ENCODE measurements at places on chromosomes 6 and 20. TPM values are rescaled to one million over a fixed set of nuclear protein-coding genes. Genes with fewer than 3 reads are reported as not detected.

- H3K36me3 ChIP-seq = no peaks in the 10 kb centered on the region
- H3K4me3 ChIP-seq = no peak overlapping the region
- no peak for DNase-seq
- H3K4me1 ChIP-seq = peaks cover 3% of the 10 kb centered on the region
- peaks cover under 1% of the 10 kb centered on the region for H3K27me3 ChIP-seq
Measured at GRCh38 chr6:137122612-137123011, 50.8 kb downstream of the IL22RA2 start.

DNA sequence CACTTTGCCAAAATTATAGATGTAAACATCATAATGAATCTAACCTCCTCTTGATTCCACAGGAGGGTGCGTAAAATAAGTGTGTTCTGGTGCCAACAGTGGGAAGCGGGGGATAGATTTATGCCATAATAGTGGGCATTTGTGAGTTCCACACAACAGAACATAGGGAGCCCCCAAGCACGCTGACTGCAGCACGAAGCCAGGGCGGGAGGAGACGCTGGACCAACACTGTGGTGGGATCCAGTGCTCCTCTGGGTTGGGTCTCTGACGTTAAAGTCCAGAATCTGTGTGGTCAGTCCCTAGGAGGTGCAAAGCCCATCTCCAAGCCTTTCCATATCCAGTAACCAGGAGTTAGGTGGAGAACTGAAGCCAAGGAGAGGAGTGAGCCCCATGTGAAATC is 1.8 kb upstream of the TTLL2 start:
- no peak overlapping the region for H3K27ac ChIP-seq
- no peaks in the 10 kb centered on the region for H3K36me3 ChIP-seq
- H3K4me3 ChIP-seq = no peak overlapping the region

FOXP4 gene
- total RNA-seq = 52.4 TPM

GRCh38 chr6:31836047-31836473 is 8.5 kb downstream of the HSPA1B start:
- peak overlapping the region; percentile 90 for H3K4me3 ChIP-seq
- H3K4me1 ChIP-seq = peaks cover 40% of the 10 kb centered on the region
- H3K27ac ChIP-seq = peak overlapping the region; percentile 96

DNA sequence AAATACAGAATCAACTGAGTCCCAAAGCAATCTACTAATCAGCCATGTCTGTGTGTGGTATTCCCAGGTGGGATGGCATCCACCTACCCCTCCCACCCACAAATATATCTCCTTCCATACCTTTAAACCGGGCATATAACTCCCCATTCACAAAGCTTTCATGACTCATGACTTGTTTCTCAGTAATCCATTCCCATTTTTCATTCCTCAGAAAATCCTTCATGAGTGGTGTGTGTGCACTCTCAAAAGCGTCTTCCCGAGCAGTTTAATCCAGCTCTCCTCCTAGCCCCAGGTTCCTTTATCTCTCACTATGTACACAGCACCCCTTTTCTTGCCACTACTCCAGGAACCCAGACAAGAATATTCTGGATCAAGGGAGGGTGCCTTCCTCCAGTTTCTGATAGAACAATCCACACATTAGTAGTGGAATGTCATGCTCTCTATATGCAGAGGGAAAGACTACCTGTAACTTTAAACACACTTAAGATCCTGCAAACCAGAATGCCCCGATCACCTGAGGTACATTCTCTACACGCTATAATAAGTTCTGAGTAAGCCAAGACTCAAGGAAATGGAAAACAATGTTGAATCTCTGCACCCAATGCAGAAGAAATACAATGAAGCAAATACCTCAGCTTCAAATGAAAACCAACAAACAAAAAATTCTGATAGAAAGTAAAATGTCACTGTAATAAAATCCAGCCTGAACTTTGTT is 55.7 kb upstream of the IPCEF1 start:
- H3K27me3 ChIP-seq = peaks cover 15% of the 10 kb centered on the region
- DNase-seq = no peak
- no peak overlapping the region for H3K4me3 ChIP-seq
- no peaks in the 10 kb centered on the region for H3K4me1 ChIP-seq

DNA sequence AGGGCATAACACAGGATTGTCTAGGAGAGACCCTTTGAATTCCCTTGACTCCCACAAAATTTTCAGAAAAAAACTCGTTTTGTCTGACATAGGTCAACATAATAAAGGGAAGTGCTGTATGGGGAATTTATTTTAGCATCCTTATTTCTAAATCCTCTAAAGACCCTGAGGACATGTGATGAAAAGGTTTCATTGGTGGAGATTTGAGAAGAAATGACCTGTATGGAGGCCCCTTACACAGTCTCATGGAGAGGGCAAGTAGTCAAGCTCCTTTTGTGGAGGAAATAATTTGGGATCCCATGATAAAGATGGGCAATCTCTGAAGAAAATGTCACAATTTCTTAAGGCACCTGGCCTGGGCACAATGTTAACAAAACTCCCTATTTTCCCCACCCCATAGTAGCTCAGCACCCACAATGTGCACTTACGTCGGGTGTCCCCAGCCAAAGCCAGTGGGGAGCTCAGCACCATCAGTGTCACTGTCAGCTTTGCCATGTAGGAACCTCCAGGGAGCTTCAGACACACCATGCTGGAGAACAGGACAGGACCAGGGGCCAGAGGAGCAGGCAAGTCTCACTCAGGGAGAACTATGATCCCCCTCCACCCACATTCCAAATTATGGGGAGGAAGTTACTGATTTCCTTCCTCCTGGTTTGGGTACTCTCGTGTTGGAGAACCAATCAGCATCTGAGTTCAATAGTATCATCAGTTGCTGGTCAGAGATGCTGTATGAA is at the start of gene HLA-DRB5:
HLA-DRB5 (minus strand) TSS at position 591 of the 734 bp plus-strand sequence; CDS start at position 528, 63 bp downstream.
- peaks cover 6% of the 10 kb centered on the region for H3K27me3 ChIP-seq
- no peaks in the 10 kb centered on the region for H3K36me3 ChIP-seq
- peaks cover 18% of the 10 kb centered on the region for H3K4me1 ChIP-seq

DNA sequence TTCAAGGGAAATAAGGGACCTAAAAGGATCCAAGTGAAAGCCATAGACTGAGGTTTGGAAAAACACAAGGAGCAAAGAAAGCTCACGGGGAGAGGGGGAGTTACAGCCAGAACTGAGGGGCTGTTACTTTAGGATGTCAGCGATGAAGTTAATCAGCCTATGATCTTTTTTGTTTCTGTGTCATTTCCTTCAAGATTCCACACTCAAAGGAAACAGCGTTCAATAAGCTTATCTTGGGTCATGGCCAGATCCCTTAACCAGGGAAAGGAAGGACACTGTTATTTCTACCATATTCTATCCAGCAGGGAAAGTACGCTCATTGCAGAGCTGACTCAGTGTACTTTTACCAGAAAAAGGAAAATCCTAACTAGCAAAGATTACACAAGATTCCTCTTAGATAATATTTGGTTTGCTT is 132.8 kb downstream of the PFDN4 start:
- H3K27me3 ChIP-seq = peaks cover 5% of the 10 kb centered on the region
- no peaks in the 10 kb centered on the region for H3K36me3 ChIP-seq
- H3K27ac ChIP-seq = no peak overlapping the region

TSPO2 gene
- not detected for total RNA-seq

GRCh38 chr6:44456070-44456965 is 68.8 kb downstream of the CDC5L start:
- no peaks in the 10 kb centered on the region for H3K4me1 ChIP-seq
- no peak overlapping the region for H3K27ac ChIP-seq
- no peak overlapping the region for H3K4me3 ChIP-seq
- no peak for DNase-seq
- no peaks in the 10 kb centered on the region for H3K36me3 ChIP-seq

ADGB gene
- total RNA-seq = not detected

GRCh38 chr6:129683601-129684322 is 26.2 kb downstream of the ARHGAP18 start:
- H3K4me1 ChIP-seq = peaks cover 67% of the 10 kb centered on the region
- H3K4me3 ChIP-seq = peak overlapping the region; percentile 70
- no peaks in the 10 kb centered on the region for H3K27me3 ChIP-seq
- peak overlapping the region; percentile 68 for H3K27ac ChIP-seq
- peak; percentile 80 for DNase-seq

GRCh38 chr20:4978050-4978918 is 23.0 kb downstream of the SLC23A2 start:
- no peak overlapping the region for H3K27ac ChIP-seq
- no peaks in the 10 kb centered on the region for H3K36me3 ChIP-seq
- no peaks in the 10 kb centered on the region for H3K27me3 ChIP-seq
- no peak for DNase-seq
- H3K4me3 ChIP-seq = no peak overlapping the region

GRCh38 chr20:9617940-9618339 is 103.5 kb downstream of the LAMP5 start:
- no peaks in the 10 kb centered on the region for H3K4me1 ChIP-seq
- H3K4me3 ChIP-seq = no peak overlapping the region
- H3K27me3 ChIP-seq = peaks cover 29% of the 10 kb centered on the region
- H3K36me3 ChIP-seq = no peaks in the 10 kb centered on the region
- DNase-seq = no peak
- no peak overlapping the region for H3K27ac ChIP-seq

FAM120B gene
- 19.9 TPM for total RNA-seq

- H3K4me1 ChIP-seq = no peaks in the 10 kb centered on the region
- H3K27me3 ChIP-seq = peaks cover 46% of the 10 kb centered on the region
- H3K27ac ChIP-seq = no peak overlapping the region
- no peak for DNase-seq
Measured at GRCh38 chr6:3546121-3546520, 89.3 kb upstream of the SLC22A23 start.

- no peaks in the 10 kb centered on the region for H3K27me3 ChIP-seq
- no peaks in the 10 kb centered on the region for H3K36me3 ChIP-seq
- no peak for DNase-seq
- H3K4me3 ChIP-seq = no peak overlapping the region
- H3K4me1 ChIP-seq = no peaks in the 10 kb centered on the region
- H3K27ac ChIP-seq = no peak overlapping the region
Measured at GRCh38 chr6:155959898-155960495, 504.4 kb upstream of the NOX3 start.

OLIG3 gene
- not detected for total RNA-seq

GRCh38 chr6:115514656-115515055 is 546.0 kb downstream of the FRK start:
- H3K27me3 ChIP-seq = no peaks in the 10 kb centered on the region
- no peak overlapping the region for H3K4me3 ChIP-seq
- H3K4me1 ChIP-seq = no peaks in the 10 kb centered on the region

GRCh38 chr6:81755551-81755950 is 3.1 kb upstream of the TENT5A start:
- no peak overlapping the region for H3K27ac ChIP-seq
- no peaks in the 10 kb centered on the region for H3K36me3 ChIP-seq
- no peak overlapping the region for H3K4me3 ChIP-seq

- peaks cover 16% of the 10 kb centered on the region for H3K4me1 ChIP-seq
- H3K27me3 ChIP-seq = no peaks in the 10 kb centered on the region
- H3K36me3 ChIP-seq = peaks cover 6% of the 10 kb centered on the region
- DNase-seq = no peak
- H3K4me3 ChIP-seq = no peak overlapping the region
Measured at GRCh38 chr6:63355632-63356031, 35.8 kb upstream of the LGSN start.

GRCh38 chr6:11030904-11031303 is 13.2 kb downstream of the ELOVL2 start:
- H3K36me3 ChIP-seq = no peaks in the 10 kb centered on the region
- H3K27ac ChIP-seq = no peak overlapping the region
- peaks cover 61% of the 10 kb centered on the region for H3K27me3 ChIP-seq
- no peak overlapping the region for H3K4me3 ChIP-seq
- no peaks in the 10 kb centered on the region for H3K4me1 ChIP-seq

GRCh38 chr6:170089963-170090362 is 200.9 kb downstream of the DLL1 start:
- peak; percentile 45 for DNase-seq
- H3K27me3 ChIP-seq = no peaks in the 10 kb centered on the region
- no peaks in the 10 kb centered on the region for H3K36me3 ChIP-seq

- peaks cover 18% of the 10 kb centered on the region for H3K36me3 ChIP-seq
- DNase-seq = no peak
- peaks cover 83% of the 10 kb centered on the region for H3K4me1 ChIP-seq
- H3K27me3 ChIP-seq = no peaks in the 10 kb centered on the region
- no peak overlapping the region for H3K4me3 ChIP-seq
Measured at GRCh38 chr20:45056473-45057173, 44.3 kb downstream of the KCNS1 start.

DNA sequence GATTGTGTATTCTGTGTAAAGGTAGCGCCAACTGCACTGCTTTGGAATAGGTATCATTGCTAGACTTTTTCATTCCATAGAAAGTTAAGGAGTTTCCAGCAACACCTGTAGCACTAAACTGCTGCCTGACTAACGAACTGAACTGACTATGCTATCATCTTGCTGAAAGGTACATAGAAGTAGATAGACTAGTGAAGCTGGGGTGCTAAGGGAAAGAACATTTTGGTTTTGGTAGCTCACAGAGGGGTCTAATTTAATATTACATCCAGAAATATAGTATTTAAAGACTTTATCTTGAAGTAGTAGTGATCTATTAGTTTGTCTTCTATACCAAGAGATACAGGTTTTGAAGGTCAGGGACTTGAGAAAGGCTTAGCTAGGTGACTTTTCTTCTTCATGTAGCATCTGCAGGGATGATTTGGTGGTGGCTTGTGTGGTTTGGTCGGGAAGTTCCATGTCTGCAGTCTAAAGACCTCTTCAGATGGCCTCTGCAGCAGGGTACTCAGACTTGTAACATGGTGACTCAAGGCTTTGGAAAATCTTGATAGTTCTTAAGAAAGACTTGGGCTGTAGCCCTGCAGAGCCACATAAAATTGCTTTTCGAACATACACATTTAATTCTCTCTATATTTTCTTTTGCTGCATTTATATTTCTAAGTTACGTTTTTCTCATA is 10.2 kb downstream of the SENP6 start:
- peak overlapping the region; percentile 87 for H3K27ac ChIP-seq
- H3K36me3 ChIP-seq = no peaks in the 10 kb centered on the region

DNA sequence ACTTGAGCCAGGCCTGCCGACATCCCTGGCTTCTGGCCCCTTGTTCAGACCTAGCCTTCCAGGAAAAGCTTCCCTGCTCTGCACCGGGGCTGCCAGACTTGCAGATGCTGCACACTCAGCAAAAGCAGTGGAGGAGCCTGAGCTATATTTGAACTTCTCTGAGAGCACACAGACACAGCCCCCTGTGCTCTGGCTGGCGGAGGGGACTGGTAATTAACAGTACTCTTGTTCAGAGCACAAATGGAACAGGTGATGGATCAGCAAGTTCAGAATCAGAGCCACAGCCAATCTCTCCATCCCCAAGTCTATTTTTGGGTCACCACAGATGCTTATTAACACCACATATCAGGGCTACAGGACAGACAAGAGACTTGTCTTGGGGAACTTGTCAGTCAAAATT is 27.6 kb upstream of the RIMS4 start:
- peaks cover 4% of the 10 kb centered on the region for H3K36me3 ChIP-seq
- DNase-seq = no peak

GHRH gene
- total RNA-seq = not detected

TFAP2D gene
- not detected for total RNA-seq

All from natural killer cell treated with Interleukin-12 subunit alpha and Interleukin-12 subunit beta and Interleukin-15 and Interleukin-18, amount 100 ng/mL, for 72 hours (primary cell).